ENCODE measurements at places on chromosomes 6 and 20.

- DNase-seq: no peak
Measured at GRCh38 chr6:41515995-41516394, 30.2 kb upstream of the FOXP4 start.

- no peak for DNase-seq
Measured at GRCh38 chr6:166025149-166025898, 142.3 kb downstream of the TBXT start.

- no peak for DNase-seq
Measured at GRCh38 chr6:170152989-170153388, 137.9 kb downstream of the DLL1 start.

DNA sequence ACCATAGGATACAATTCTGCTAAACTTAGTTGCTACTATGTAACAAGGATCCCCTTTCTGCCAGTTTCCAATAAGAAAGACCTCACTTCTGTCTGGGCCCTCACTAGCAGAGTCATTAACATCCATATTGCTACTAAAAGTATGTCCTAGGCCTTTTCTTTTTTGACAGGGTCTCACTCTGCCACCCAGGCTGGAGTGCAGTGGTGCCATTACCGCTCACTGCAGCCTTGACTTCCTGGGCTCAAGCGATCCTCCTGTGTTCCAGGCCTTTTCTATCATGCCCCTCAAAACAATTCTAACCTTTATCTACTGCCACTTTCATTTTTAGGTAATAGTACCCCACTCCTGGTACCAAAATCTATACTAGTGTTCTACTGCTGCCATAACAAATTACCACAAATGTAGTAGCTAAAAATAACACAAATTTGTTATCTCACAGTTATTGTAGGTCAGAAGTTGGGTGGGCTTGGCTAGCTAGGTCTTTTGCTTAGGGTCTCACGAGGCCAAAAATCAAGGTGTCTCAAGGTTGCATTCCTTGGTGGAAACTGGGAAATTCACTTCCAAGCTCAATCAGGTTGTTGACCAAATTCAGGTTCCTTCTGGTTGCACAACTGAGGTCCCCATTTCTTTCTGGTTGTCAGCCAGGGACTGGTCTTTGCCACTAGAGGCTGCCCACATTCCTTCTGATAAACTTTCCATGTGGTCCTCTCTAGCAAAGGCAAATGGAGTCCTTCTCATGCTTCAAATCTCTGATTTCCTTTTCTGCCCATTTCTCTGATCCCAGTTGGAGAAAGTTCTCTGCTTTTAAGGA lies 3.0 kb downstream of the CSNK2A1 start:
- no peak for DNase-seq

DNA sequence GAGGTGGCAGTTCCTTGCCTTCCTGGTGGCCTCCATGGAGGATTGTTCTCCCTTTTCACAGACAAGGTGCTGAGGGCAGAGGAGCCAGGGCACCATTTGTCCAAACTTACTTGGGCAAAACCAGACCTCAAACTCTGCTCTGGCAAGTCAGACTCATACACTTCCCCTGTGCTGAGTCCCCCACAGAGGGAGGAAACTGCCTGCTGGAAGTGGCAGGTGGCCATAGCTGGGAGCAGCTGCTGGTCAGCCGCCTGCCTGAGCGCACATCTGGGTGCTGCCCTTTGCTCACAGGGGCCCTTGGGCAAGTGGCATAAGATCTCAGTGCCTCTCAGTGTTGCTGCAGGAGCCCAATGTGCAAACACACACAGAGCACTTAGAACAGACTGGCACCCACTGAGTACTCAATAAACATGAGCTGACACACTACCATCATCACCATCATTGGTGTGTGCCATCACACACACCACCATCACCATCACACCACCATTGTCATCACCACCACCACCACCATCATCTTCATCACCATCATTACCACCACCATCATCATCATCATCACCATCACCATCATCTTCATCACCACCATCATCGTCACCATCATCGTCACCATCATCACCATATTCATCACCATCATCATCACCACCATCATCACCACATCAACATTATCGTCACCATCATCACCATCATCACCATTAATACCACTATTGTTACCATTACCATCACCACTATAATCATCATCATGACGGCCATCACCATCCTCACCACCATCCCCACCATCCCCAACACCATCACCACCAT lies 17.6 kb downstream of the NOL4L start:
- peak; percentile 63 for DNase-seq

DNA sequence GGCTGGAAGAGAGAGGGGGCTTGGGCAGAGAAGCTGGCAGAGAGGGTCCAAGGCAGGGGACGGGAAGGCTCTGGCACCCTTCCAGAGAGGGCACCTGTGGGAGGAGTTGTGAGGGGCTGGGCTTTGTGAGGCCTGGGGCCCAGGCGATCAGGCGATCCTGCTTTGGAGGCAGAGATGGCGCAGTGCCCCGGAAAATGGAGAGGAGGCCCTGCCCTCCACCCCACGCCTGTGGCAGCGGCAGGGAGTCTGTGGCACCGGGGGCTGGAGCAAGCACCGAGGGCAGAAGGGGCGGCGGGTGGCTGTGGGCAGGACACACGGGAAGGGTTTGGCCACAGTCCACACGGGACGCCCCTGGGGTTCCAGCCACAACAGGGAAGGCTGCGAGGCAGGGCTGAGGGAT lies 36.5 kb upstream of the FNDC1 start:
- DNase-seq: no peak

GRCh38 chr6:53317861-53318260 lies 30.9 kb downstream of the ELOVL5 start:
- no peak for DNase-seq

DNA sequence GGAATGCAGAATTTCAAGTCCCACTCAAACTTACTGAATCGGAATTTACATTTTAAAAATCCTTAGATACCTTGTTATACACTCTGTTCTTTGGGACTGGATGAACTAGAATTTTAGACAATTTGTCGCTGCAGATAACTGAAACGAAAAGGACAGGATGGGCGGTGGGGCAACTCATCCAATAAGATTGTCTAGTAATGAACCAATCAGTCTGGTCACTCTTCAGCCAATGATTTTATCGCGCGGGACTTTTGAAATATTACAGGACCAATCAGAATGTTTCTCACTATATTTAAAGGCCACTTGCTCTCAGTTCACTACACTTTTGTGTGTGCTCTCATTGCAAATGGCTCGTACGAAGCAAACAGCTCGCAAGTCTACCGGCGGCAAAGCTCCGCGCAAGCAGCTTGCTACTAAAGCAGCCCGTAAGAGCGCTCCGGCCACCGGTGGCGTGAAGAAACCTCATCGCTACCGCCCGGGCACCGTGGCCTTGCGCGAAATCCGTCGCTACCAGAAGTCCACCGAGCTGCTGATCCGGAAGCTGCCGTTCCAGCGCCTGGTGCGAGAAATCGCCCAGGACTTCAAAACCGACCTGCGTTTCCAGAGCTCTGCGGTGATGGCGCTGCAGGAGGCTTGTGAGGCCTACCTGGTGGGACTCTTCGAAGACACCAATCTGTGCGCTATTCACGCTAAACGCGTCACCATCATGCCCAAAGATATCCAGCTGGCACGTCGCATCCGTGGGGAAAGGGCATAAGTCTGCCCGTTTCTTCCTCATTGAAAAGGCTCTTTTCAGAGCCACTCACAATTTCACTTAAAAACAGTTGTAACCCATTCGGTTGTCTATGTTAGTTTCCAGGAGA lies 41.9 kb upstream of the HFE start:
- DNase-seq: peak; percentile 97

DNA sequence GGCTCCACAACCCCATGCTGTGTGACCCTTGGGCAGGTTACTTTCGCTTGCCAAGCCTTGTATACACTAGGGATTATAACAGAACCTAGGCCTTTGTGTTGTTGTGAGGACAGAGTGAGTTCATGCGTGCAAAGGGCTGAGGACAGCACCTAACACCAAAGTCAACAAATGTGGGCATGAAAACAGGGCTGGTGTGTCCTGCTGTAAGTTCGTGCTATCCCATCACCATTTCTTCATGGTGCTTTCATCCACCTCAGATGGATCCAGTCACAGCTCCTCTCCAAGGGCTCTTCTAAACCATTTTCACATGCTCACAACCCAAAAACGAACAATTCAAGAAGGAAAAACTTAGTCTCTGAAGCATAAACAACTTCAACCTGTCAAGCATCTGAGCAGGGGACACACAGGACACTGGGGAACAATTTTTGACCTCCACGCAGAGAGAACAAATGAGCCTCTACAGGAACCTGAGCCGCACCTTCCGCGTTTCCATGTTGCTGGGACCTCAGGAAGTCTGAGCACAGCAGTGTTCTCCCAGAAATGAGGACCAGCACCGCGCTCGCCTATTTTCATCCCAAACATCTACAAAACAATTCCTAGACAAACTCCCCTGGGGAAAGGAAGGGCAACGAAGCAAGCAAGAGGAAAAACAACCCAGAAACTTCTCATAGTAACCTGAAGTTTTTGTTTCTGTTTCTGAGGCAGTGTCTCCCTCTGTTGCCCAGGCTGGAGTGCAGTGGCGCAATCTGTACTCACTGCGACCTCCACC lies 3.1 kb downstream of the LRP11 start:
- DNase-seq: peak; percentile 43
